ENCODE measurements at places on chromosomes 6 and 20.

- no peak for DNase-seq
These were observed 11.0 kb upstream of the SLC22A1 start for GRCh38 chr6:160110586-160111123.

DNA sequence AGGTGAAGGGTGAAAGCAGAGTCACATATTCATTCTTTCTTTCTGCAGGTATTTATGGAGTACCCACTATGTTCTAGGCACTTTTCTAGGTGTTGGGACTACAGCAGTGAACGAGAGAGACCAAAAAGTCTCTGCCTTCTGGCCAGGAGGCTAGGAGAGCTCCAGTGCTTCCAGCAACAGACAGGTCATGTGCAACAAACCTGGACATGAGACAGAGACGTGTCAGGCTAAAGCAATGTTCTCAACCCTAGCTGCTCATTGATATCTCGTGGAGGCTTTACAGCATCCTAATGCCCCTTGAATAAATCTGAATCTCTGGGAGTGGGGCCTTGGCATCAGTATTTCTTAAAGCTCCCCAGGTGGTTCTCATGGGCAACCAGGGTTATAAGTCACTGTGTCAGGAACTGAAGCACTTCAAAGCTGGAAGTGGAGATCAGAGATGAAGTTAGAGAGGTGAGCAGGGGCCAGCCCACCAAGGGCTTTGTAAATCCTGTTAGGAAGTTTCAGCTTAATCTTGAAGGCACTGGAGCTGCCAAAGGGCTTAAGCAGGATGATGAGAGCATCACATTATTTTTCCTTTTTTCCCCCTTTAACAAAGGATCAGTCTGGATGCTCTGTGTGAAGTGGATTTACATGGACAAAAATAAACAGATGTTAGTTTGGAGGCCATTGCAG is 13.0 kb upstream of the TBCC start:
- no peak for DNase-seq

- no peak for DNase-seq
These were observed 32.6 kb downstream of the MDFI start for GRCh38 chr6:41670703-41671360.

DNA sequence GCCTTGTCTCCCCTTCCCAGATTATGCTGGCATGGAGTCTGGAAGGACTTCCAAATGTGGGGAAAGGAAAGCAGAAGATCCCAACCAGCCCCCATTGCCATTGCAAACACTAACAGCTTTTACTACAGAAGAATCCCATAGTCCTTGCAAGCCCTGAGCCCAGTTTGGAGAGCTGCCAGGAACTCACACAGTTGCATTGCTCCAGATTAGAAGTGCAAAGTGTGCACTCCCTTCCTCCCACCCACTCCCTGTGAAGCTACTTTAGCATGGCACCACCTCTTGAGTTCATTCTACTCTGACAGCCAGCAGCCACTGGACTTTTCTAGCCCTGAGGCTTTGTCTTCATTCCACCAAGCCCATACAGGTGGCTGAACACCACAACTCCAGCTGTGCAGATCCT is 67.6 kb downstream of the SLC22A2 start:
- no peak for DNase-seq

- no peak for DNase-seq
These were observed 153.4 kb downstream of the SYNDIG1 start for GRCh38 chr20:24622856-24623255.

GRCh38 chr6:55963301-55963700 is 87.9 kb upstream of the BMP5 start:
- no peak for DNase-seq

- DNase-seq: peak; percentile 38
These were observed 94.8 kb upstream of the CNKSR3 start for GRCh38 chr6:154605178-154605881.

DNA sequence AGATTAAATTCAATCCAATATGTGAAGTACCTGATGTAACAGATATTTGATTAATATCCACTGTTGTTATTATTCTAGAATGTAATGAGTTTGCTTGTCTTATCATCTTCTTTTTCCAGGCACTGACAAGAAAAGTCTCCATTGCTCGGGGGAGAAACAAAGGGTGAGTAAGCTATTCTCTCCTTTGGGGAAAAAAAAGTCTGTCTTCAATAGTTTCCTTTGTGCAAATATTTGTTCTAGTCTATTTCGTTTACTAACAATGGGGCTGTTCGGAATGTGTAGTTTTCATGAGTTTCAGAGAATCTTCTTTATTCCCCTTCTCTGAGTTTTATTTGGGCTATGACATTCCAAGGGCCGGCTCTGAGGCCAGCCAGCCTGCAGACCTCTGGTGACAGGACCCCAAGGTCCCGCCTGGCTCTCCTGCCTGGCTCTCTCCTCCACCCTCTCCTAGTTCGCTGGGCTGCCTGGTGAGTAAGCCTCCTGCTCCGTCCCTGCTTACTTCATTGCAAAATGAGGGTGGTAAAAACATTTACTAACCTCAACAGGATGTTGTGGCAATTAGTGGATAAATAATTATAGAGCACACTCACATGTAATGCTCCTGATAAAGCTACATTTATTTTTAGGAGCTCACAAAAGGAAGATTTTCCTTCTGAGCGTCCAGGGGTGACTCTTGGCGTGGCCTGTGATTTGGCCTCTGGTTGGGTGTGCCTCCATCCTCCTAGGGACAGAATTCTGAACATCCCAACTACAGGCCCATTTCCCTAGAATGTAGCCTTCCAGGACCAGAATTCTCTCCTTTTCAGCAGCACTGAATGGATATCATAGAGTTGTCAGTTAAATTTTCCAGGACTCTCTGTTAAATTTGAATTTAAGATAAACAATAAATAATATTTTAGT is 43.1 kb upstream of the SNX9 start:
- DNase-seq: no peak

DNA sequence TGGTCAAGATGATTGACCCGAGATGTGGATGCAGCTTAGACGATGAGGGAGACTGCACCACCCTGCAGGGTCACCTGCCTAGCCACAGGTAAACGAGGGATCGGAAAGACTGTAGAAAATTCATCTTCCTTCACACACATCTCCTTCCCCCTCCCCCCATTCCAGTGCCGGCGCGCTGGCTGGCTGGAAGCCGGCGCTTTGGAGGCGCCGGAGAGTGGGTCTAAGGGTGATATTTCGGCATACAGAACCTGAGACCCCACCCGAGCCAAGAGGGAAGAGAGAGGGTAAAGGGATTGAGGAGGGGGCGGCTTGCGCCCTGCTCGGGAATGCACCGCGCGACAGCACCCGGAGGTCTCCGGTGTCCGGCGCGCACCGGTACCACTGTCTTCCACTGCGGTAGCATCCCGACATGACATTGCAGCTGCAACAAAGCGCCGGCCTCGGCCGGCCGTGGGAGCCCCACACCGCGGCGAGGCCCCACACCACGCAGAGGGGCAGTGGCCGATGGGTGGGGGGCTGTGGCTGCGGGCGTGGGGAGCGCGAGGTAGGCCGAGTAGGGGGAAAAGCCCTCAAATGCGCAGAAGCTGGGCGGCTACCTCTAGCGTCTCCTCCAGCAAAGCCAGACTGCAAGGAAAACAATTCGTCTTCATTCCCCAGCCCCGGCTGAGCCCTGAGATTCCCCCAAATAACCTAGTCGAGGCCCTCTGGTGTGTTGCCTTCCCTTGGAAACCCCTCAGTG is 984 bp downstream of the TNFRSF21 start:
- DNase-seq: no peak

DNA sequence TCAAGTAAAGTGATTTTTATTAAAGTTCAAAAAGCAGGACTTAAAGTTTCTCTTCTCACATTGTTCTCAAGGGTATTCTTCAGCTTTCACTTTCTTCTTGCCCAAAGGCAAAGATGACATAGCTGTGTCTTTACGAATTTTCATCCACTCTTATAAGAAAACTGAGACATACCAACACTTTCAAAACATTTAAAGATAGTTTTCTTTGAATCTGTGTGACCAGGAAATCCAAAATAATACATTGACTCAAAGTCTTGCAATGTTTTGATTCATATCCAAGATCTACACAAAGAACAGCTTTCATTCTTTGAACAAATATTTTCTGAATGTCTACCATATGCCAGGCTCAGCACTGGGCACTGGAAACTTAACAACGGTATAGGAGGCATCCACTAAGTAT is 117.9 kb downstream of the SIM1 start:
- DNase-seq: no peak

GRCh38 chr6:79277109-79277508 is 42.6 kb upstream of the HMGN3 start:
- no peak for DNase-seq

- no peak for DNase-seq
These were observed 397.8 kb downstream of the LAMA2 start for GRCh38 chr6:129280749-129281148.

GRCh38 chr20:55953201-55953600 is 52.1 kb downstream of the CBLN4 start:
- no peak for DNase-seq

GRCh38 chr20:33211817-33212424 is 5.2 kb upstream of the BPIFA3 start:
- peak; percentile 10 for DNase-seq

- DNase-seq: no peak
These were observed 78.8 kb upstream of the TNFAIP3 start for GRCh38 chr6:137788248-137788647.

- DNase-seq: no peak
These were observed 2.4 kb downstream of the CMTR1 start for GRCh38 chr6:37435373-37435772.

DNA sequence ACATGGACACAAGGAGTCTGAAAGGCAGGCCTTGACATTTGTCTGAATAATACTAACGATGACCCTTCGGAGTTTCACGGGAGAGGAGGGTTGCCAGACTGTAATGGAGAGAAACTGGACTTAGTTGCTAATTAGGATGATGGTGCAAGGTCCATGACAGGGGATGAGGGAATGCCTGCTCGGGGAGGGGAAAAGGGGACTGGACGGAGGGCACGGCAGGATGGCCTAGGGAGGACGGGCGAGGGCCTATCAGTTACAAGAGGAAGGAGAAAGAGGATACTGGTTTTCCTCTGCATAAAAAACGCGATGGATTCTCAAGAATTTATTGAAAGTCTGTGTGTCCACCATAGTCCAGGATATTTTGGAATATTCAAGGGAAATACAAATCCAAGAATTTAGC is 42.7 kb downstream of the IRAK1BP1 start:
- no peak for DNase-seq

DNA sequence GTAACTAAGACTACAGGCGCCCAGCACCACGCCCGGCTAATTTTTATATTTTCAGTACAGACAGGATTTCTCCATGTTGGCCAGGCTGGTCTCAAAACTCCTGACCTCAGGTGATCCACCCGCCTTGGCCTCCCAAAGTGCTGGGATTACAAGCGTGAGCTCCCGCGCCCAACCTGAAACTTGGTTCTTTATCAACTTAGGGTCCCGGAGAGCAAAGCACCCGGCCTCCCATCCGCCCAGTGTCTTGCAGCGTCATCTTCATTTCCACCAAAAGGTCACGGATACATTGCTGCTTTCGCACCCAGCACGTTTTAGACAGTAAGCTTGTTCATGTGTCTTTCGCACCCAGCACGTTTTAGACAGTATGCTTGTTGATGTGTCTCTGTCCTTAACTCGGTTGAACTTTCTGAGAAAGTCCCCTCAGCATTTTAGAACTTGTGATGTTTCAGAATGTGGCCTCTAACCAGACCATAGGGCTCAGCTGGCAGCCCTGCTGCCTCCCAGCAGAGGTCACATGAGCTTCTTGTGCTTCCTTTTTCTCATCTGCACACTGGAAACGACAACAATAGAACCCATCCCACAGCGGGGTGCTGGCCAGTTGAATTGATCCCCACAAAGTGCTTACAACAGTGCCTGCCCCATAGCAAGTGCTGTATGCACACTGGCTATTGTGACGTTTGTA is 48.8 kb downstream of the PRR18 start:
- DNase-seq: no peak

DNA sequence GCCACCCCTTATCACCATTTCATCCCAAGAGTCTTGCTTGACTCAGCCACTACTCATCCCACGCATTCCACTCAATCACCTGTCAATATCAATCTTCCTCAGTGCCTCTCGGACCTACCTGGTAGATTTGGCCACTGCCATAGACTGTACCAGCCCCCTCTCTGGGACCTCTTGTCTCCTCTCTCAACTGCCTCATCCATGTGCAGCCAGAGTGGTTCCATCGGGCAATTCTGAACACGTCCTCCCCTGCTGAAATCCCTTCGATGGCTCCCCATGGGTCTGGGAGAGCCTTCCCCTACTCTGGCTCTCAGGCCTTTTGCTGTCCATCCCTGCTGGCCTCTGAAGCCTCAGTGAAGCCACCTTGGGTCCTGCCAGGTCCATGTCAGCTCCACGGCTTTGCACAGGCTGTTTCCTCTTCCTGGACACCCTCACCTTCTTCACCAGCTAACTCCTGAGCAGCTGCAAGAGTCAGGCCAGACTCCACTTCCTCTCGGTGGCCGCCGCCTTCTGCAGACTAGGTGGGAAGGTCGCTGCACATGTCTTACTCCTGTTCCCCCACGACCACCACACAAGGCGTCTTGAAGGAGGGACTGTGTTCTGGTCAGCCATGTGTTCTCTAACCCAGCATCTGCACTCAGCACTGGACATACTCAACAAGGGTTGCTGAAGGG is 120.4 kb downstream of the TOX2 start:
- DNase-seq: no peak

- no peak for DNase-seq
These were observed 75.1 kb downstream of the ADGRG6 start for GRCh38 chr6:142376800-142377496.

DNA sequence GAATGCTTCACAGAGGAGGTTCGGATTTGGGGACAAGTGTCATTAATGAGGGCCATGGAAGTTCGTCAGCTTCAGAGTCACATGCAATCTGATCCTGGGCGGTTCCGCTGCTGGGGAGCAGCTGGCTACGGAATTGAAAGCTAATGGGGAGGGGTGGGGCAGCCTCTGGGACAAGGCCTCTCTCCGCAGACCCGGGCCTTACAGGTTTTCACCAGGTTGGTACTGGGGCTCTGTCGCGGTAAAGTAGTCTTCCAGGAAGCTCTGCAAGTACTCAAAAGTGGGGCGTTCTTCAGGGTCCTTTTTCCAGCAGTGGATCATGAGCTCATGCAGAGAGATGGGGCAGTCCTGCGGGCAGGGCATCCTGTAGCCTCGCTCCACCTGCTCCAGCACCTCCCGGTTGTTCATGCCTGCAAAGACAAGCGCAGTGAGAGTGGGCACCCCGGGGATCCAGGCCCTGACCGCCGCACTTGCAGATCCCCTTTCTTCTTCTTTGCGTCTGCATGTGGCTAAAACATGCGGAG is 55.9 kb upstream of the TRAF3IP2 start:
- no peak for DNase-seq

DNA sequence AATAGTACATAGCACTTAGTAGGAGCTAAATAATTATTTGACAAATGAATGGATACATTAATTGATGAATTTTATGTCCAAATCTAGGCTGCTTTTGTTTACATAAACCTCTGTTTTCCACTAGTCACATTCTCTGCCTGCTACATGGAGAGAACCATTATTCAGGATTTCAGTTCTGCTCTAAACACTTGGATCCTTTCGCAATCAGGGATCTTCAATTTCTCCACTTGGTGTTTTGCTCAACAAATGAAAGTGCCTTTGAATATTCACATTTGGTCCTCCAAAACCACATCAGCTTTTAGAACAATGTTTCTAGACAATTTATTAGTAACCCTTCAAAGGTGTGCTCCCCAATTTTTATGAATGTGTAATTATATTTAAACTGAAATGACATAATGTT is 30.6 kb upstream of the HLA-DQB1 start:
- DNase-seq: no peak

GRCh38 chr6:125611573-125612344 is 137.7 kb upstream of the HEY2 start:
- DNase-seq: no peak

All from stimulated activated CD4-positive, alpha-beta T cell treated with anti-CD3 and anti-CD28 coated beads, Interleukin-12 subunit alpha, Interleukin-12 subunit beta, amount 100 ng/mL, for 48 hours (primary cell).